HepG2 (cell line): ENCODE measurements at places on chromosomes 1 and 21. TPM values are rescaled to one million over a fixed set of nuclear protein-coding genes. Genes with fewer than 3 reads are reported as not detected.
A peak's percentile ranks its signal among the peaks of the same experiment; 100 is the strongest.

GRCh38 chr1:238752327-238752726, 634.0 kb upstream of the CHRM3 start:
- H3K36me3 ChIP-seq: no peaks in the 10 kb centered on the region
- no peak for DNase-seq
- H3K4me1 ChIP-seq: no peaks in the 10 kb centered on the region
- H3K27me3 ChIP-seq: no peaks in the 10 kb centered on the region
- H3K27ac ChIP-seq: no peak overlapping the region
- H3K4me3 ChIP-seq: no peak overlapping the region

The SLC16A4 gene
- 1.5 and 1.6 TPM in 2 replicates for polyA plus RNA-seq

DNA sequence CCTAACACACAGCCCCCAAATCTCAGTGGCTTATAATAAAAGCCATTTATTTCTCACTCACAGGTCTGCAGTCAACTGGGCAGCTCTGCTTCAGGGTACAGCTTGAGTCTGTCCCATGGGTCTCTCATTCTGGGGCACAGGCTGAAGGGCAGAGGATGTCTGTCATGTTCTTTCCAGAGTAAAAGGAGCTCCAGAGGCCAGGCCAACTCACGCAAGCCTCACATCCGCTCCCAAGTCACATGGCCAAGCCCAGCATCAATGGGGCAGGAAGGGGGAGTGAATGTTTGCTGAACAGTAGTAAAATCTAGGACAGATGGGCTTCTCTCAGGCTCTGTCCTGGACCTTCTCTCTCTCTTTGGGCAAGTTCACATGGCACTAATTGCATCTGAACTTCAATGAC, 7.1 kb upstream of the SSBP3 start:
- no peak overlapping the region for H3K4me3 ChIP-seq
- H3K27me3 ChIP-seq: peaks cover 32% of the 10 kb centered on the region; the same call in 2 of the 3 replicates
- no peaks in the 10 kb centered on the region for H3K36me3 ChIP-seq
- no peak overlapping the region for H3K27ac ChIP-seq
- H3K4me1 ChIP-seq: peaks cover 42% of the 10 kb centered on the region

DNA sequence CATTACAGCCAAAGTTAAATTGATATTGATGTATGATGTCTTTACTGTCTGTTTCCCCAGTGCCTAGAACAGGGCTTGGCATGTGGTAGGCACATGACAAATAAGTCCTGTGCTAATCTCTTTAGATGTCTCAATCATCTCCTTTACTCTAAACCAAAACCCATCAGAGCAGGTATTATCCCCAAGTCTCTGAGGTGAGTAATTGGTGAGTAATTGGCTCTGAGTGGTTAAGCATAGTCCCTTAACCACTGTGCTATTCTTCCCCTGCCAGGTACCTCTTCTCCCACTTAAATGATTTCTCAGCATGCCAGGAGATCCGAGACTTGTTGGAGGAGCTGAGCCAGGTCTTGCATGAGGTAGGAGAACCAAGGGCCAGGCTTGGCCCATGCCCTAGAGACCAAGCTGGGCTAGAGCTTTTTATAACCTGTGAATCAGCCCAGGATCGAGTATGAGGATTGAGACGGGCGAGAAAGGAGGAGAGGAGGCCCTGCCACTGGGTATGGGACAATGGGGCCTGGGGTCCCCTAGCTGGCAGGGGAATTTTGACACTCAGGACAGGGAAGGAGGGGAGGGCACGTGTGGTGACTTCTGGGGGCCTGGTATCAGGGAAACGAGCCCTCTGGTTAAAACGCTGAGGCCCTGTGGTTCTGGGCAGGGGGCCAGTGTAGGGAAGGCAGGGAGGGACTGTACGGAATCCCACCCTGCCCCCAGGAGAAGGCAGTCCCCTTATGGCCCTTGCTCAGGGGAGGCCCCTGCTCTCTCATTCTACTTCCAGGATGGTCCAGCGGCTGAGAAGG, 4.5 kb downstream of the CNKSR1 start:
- H3K27ac ChIP-seq: no peak overlapping the region
- H3K4me1 ChIP-seq: peaks cover 22% of the 10 kb centered on the region
- DNase-seq: no peak
- H3K4me3 ChIP-seq: no peak overlapping the region

The LORICRIN gene
- polyA plus RNA-seq: not detected in 2 replicates

The RAD54L gene
- 8.1 and 10.2 TPM in 2 replicates for polyA plus RNA-seq

DNA sequence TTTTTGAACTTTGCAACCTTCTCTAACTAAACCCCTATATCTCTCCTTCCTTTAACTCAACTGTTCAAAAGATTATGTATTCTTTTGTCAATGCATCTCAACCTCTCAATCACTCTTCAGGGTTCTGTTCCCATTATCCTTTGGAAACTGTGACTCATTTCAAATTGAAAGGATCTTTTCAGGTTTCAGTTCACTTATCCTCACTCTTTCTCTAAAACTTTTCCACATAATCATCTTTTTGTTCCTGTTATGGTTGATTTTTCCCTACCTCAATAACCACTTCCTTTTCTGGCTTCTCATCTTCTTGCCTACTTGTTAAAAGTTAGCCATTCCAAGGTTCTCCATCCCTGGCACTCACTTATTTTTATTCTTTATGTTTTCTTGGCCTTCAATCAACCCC, 56.2 kb upstream of the NUF2 start:
- no peak overlapping the region for H3K27ac ChIP-seq
- no peak overlapping the region for H3K4me3 ChIP-seq
- no peaks in the 10 kb centered on the region for H3K4me1 ChIP-seq

DNA sequence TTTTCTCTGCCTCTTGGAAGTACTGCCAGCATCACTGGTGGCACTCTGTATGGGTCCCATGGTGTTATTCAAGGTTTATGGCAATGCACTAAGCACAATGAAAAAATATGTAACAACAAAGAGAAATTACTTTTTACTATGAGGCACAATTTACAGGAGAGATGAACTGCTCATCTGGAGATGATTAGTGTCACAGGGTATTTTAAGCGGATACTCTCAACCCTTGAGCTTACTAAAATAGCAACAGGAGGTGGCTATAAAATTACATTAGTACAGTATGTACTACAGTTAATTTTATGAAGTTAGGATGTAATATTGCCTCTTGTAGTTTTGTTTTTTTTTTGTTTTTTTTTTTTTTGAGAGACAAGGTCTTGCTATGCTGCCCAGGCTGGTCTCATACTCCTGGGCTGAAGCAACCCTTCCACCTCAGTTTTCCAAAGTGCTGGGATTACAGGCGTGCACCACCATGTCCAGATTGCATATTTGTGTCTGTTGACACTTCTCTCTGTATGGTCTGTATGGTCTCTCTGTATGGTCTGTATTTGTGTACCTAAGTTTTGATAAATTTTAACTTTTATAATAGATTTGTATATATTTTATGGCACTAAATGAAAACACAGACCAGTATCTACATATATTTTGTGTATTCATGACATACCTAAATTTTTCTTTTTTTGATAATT, 175.6 kb upstream of the HP1BP3 start:
- no peaks in the 10 kb centered on the region for H3K4me1 ChIP-seq
- H3K4me3 ChIP-seq: no peak overlapping the region
- H3K27ac ChIP-seq: no peak overlapping the region
- 0 out of 2 replicates have a peak, but pooled peaks cover 2% of the 10 kb centered on the region for H3K36me3 ChIP-seq
- no peaks in the 10 kb centered on the region for H3K27me3 ChIP-seq

The SLC9C2 gene
- polyA plus RNA-seq: 0.03 TPM in 1 of 2 replicates, not detected in the other

DNA sequence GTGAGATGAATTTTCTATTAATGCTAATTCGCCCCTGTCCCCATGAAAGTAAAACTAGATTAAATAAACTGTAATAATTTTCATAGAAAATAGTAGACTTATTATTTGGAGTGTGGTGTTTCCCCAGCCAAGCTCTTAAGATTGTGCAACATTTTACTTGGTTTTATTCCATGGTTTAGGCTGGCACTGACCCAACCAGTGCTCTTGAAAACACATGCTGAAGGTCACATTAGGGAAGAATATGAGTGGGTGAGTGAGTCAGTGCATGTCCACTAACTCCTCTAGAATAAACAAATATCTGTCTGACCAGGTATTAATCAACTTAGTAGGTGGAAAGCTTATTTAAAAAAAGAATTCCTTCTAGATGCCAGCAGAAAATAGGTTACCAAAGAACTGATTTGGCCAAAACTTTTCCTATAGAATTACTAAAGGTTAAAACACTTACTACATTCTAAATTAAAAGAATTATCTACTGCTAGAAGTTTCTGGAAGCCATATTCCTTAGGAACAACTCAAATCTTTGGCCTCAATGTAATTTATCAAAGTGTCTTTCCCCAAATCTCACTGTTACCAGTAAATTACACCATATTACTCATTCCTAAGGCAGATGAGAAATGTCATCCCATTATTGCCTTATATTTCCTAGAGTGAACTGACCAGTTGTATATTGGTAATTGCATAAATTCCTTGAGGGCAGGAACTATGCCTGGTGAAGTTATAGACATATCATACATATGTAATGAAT, 89.7 kb upstream of the RGS1 start:
- peak; percentile 55 for DNase-seq
- no peaks in the 10 kb centered on the region for H3K36me3 ChIP-seq
- H3K27me3 ChIP-seq: no peaks in the 10 kb centered on the region
- H3K27ac ChIP-seq: no peak overlapping the region
- no peak overlapping the region for H3K4me3 ChIP-seq

DNA sequence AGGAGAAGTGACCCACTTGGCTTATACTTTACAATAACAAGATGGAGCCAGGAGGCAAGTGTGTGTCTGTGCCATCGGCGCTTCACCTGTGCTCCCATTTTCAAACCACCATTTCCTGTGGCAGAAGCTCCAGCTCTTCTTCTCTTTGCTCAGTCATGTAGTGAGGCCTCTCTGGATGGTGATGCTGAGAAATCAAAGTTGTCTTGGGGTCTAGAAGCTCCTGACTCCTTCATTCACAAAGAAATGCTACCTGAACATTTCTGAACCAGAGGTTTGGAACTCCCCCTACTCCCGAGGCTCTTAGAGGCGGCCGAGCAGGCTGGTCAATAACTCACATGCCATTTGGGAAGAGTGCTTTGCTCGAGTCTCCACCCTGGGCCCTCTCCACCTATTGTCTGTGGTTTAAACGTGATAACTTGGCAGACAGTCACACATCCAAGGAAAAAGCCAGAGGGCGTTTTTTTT, 18.0 kb downstream of the SLAMF1 start:
- no peaks in the 10 kb centered on the region for H3K4me1 ChIP-seq
- DNase-seq: no peak
- H3K36me3 ChIP-seq: no peaks in the 10 kb centered on the region
- no peak overlapping the region for H3K4me3 ChIP-seq
- no peaks in the 10 kb centered on the region for H3K27me3 ChIP-seq

- H3K27me3 ChIP-seq: peaks cover 4% of the 10 kb centered on the region; the same call in 1 of the 3 replicates
- H3K4me3 ChIP-seq: no peak overlapping the region
- no peak for DNase-seq
- H3K4me1 ChIP-seq: no peaks in the 10 kb centered on the region
- H3K36me3 ChIP-seq: no peaks in the 10 kb centered on the region
These were observed 176.2 kb downstream of the KIF26B start for GRCh38 chr1:245330951-245331350.

DNA sequence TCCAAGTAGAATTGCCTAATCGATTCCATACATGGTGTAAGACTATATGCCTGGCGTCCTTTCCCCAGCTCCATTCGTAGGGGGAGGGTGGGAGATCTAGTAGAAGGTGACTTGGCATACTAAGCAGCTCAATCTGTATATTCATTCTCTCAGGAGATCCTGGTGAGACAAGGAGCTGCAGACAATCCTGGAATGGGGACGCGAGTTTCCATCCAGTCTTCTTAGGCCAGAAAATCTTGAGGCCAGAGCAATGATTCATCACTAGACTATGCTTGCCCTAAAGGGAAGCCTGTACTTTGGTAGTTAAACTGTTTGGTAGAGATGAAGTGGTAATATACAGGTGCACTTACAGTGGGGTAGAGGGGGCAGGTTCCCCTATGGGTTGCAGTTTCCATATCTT, 468.7 kb downstream of the ADGRL2 start:
- no peaks in the 10 kb centered on the region for H3K36me3 ChIP-seq
- H3K27ac ChIP-seq: no peak overlapping the region
- H3K27me3 ChIP-seq: no peaks in the 10 kb centered on the region
- no peaks in the 10 kb centered on the region for H3K4me1 ChIP-seq

GRCh38 chr1:182394055-182394775, 2.6 kb upstream of the GLUL start:
- no peak for DNase-seq
- no peaks in the 10 kb centered on the region; the same call in 2 of the 3 replicates for H3K36me3 ChIP-seq
- peaks cover 44% of the 10 kb centered on the region for H3K4me1 ChIP-seq
- no peak overlapping the region for H3K4me3 ChIP-seq

The ANKRD35 gene
- polyA plus RNA-seq: not detected in 2 replicates
